ENCODE measurements at places on chromosomes 5 and 9.

DNA sequence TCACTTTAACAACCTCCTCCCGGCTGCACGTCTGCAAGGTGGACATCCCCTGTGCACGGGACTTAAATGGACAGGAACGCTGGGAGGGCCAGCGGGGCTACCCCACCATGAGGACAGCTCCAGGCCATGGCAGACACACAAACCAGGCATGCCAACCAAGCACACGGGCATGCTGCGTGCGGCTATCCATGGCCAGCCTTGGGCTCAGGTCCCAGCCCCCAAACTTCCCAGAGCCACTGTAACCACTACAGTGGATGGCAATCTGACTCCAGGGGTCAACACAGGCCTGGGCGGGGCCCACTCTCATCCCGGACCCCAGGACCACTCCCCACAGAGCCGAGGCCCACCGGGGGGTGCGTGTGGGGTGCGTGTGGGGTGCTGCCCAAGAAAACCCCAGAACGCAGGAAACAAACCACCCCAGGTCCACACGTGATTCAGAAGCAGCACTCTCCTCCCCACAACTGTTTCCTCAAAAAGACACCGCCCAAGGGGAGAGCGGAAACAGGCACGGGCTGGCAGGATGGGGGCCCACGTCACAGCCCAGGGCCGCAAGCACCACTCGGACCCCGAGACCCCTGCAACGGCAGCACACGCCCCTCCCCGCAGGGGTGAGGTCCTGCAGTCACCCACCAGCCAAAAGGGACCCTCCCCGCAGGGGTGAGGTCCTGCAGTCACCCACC is 7.4 kb downstream of the SLC12A7 start:
- no peak for DNase-seq

GRCh38 chr5:175749591-175749990 is 91.7 kb downstream of the HRH2 start:
- DNase-seq, result no peak

DNA sequence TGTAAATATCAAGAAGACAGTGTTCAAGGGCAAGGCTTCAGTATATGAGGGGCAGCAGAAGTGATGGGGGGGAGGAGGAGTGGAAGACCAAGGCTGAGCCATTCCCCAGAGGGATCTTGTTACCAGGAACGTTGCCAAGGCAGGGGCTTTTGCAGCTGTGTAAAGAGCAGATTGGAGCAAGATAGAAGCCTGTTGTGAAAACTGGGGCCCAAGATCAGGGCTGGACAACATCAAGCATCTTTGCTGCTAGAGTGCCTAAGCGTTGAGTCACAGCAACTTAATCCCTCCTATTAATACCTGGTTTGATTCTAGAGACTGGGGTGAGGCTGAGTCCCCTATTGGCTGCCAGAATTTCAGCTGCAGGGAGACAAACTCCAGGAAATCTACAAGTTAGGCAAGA is 18.4 kb upstream of the ERCC6L2 start:
- DNase-seq, result peak; percentile 80

- DNase-seq, result peak; percentile 40
Observed at GRCh38 chr5:135560858-135561257, 17.9 kb downstream of the CXCL14 start.

DNA sequence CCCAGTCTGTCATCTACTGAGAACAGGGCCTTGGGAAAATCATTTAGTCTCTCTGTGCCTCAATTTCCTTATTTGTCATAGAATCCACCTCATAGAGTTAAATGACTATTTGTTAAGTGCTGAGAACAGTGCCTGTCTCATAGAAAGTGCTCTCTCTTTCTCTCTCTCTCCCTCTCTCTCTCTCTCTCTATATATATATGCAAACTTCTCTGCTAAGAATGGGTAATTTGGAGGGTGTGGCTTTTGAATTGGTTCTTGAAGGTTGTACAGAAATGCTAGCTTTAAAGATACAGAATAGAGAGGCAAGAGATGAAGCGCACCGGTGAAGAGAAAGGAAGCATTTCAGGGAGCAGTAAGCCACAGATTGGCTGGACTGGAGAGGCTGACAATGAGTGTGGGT is 197.4 kb downstream of the FBN2 start:
- no peak for DNase-seq

GRCh38 chr5:14420101-14420811 is 161.3 kb upstream of the OTULINL start:
- DNase-seq, result no peak

GRCh38 chr5:109853377-109853776 is 163.7 kb downstream of the MAN2A1 start:
- DNase-seq, result no peak
